ENCODE measurements at places on chromosomes 2 and 18.
A peak's percentile ranks its signal among the peaks of the same experiment; 100 is the strongest.

GRCh38 chr2:6554466-6554865 lies 311.2 kb downstream of the CMPK2 start:
- no peak for DNase-seq

DNA sequence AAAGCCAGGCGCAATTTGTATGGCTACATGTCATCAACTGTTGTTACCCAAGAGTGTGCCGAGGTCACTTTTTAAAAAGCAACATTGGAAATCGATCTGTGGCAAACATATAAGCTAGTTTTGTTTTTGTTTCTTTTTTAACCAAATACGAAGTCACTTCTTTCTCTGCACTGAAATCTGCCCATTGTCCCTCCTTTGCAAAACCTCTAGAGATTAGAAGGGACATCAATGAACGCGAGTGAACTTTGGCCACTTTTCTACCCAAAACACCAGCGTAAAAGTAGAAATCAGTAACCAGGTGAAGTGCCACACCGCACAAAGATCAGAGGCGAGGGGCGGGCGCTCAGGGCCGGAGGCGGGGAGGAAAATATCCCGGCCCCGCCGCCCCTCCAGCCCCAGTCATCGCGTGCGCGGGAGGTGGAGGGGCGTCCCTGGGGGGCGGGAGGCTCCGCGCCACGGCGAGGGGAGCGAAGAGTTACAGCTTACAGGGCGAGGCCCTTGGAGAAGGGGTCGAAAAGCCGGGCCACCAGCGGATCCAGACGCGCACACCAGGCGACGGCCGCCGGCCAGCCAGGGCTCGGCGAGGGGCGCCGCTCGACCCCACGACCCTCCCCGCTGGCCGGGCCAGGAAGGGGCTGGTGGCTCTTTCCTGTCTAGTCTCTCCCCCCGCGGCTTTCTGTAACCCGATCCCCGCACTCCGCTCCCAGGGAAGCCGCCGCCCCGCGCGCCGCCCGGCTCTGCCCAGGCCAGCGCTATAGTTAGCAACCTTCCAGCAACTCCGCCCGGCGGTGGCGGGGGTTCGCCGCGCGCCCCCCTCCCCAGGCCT lies 993 bp downstream of the RBMS1 start:
- DNase-seq = peak; percentile 51

- no peak for DNase-seq
These were observed 203.3 kb upstream of the FBXO11 start for GRCh38 chr2:48109491-48110204.

- no peak for DNase-seq
These were observed 243.6 kb downstream of the ZNF407 start for GRCh38 chr18:74841248-74841647.

GRCh38 chr2:176128982-176129796 lies at the start of gene HOXD8:
Gene HOXD8 (plus strand): TSS chr2:176129705. CDS start chr2:176130367, 662 bp downstream.
- DNase-seq = no peak

DNA sequence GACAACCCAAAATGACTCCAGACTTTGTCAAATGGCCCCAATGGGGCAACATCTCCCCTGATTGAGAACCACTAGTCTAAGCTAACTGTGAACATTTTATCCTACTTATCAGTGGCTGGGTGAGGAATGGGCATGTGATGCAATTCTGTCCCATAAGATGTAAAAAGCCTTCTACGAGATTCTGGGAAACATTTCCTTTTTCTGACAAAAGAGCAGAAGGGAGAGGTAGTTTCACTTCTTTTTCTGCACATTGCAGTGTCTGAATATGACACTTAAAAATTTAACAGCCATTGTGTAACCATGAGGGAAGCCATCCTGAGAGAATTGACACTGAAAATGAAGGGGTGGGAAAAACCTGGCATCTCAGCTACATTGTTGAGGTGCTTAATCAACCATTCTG lies 17.3 kb upstream of the MARCHF4 start:
- DNase-seq = no peak

DNA sequence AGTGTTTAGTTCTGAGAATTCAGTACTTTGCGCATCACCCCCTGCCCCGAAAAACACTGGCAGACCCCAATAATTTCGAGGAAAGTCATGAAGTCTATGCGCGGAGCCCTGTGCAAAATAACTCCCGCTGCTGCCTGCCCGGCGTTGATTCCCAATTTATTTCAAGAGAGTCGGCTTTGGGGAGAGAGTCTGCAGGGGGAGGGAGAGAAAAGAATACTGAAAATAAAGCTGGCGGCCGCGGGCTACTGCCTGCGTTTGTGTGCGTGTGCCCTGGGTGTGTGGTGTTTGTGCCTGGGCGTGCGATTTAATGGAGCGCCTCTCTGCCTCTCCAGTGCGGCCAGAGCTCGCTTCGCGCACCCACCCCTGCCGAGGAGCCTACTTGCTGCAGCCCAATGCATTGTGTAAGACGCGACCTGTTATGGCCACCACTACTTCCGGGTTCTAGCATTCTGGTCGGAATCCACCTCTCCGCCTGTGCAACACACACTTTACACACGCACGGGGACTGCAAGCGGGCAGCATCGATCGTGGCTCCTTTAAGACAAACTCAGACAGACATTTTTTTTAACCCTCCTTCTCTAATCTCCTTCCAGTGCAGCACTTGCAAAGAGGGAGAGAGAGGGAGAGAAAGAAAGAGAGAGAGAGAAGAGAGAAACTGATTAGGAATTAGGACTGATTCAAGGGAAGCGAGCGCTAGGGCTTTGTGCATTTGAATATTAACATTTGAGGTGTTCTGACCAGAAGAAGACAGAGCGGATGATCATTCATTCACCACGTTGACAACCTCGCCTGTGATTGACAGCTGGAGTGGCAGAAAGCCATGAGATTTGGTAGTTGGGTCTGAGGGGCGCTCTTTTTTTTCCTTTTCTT lies at the start of gene MEIS1:
MEIS1 (plus strand) TSS at position 447 of the 870 bp plus-strand sequence. CDS start 732 bp downstream, outside the sequence.
- no peak for DNase-seq

DNA sequence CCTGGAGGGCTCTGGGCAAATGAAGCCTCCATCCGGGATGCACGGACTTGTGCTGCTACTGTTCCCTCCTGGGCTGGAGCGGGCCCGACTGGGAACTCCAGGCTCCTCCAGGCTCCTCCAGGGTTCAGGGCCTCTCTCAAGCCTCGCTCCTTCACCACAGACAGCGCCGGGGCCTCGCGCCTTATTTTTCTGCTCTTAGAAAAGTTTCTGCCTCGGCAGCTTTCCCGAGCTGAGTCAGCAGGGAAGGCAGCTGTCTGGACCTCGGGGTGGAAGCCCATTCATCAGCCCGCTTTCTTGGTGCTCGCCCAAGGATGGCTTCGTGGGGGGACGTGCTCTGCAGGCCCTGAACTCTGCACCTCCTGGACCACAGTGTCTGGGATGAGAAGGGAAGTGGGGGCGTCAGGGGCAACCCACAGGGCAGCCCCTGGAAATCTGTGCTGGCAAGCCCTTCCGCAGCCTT lies 12.9 kb upstream of the TEX51 start:
- DNase-seq = no peak

- no peak for DNase-seq
These were observed 26.7 kb downstream of the LYPD6 start for GRCh38 chr2:149357058-149357457.

- no peak for DNase-seq
These were observed 23.7 kb downstream of the CRACDL start for GRCh38 chr2:98912221-98912851.

- DNase-seq = no peak
These were observed 555.8 kb upstream of the ID2 start for GRCh38 chr2:8125741-8126711.

DNA sequence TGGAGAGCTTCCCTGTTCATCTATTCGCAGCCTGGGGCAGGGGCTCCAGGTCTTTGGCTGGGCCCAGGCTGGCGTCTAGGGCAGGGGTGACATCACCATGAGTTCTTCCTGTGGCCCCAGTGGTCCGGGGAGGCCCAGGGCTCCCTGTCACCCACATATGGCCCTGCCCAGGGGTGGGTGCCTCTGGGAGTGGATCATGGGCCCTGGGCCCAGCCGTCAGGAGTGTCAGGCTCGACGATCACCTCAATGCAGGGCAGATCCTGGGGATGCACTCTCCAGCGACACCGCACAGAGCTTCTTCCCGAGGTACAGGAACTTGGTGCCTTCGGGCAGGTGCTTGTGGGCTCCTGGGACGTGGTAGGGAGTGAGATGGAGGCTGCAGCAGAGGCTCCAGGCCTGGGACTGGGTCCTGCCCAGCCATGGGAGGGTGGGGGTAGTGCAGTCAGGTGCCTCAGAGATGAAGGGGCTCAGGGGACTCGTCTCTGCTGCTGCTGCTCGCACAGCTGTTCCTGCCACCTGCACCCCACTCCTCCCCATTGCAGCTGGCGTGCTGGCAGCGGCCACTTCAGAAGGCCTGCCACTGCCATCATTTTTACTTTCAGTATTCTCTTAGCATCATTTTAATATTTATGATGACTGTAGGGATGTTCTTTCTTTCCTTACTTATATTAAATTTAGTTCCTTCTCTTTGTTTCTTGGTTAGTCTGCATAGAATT lies 196.0 kb upstream of the VRK2 start:
- DNase-seq = no peak

DNA sequence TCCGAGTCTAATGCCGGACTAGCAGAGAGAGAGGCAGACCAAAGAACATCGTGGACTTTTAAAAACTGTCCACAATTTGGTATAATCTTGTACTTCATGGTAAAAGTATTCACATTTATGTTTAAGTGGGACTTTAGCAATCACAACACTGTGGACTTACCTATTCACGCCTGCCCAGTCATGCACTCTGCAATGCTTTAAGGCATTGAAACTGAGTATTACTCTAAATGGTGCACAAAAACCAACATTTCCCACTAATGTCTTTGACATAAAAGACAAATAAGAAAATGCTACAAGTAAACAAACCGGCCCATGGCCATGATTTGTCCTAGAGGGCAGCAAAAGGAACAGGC lies 91.3 kb downstream of the ACVR1 start:
- DNase-seq = no peak

GRCh38 chr2:99159594-99159993 lies 4.8 kb downstream of the LIPT1 start:
- DNase-seq = no peak

DNA sequence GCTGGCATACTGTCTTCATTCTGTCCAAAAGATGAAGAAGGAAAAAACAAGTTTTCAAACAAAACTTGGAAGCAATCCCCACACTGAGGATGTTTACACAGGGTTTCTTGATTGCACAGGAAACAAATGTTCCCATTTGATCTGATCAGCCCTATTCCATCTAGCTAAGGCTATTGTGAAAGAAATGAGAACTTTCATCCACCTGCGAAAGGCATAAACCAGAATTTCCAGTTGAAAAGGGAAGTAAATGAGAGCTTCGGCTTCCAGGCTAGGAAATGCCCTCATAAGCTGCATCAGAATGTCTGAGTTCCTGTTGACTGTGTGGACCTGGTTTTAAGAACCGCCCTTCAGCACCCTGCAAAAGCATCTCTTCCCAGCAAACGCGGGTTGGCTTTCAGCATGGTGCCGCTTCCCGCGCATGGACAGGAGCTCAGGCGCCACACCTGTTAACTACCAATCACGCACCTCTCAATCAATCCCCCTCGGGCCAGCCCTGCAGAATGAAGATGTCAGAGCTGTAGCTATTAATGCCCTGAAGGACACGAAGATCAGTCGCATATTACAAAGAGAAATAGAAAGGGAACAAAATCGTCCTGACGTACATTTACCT lies 850.4 kb downstream of the GALR1 start:
- DNase-seq = no peak

GRCh38 chr2:65737452-65738011 lies 305.1 kb upstream of the SPRED2 start:
- DNase-seq = no peak

- DNase-seq = no peak
These were observed 4.9 kb downstream of the CYP26B1 start for GRCh38 chr2:72142570-72143440.

GRCh38 chr2:67776276-67776675 lies 286.5 kb downstream of the C1D start:
- DNase-seq = no peak

GRCh38 chr2:241890524-241891235 lies 21.2 kb downstream of the RTP5 start:
- no peak for DNase-seq

All from T-helper 22 cell (primary cell).